ENCODE measurements at places on chromosomes 16 and 17.

DNA sequence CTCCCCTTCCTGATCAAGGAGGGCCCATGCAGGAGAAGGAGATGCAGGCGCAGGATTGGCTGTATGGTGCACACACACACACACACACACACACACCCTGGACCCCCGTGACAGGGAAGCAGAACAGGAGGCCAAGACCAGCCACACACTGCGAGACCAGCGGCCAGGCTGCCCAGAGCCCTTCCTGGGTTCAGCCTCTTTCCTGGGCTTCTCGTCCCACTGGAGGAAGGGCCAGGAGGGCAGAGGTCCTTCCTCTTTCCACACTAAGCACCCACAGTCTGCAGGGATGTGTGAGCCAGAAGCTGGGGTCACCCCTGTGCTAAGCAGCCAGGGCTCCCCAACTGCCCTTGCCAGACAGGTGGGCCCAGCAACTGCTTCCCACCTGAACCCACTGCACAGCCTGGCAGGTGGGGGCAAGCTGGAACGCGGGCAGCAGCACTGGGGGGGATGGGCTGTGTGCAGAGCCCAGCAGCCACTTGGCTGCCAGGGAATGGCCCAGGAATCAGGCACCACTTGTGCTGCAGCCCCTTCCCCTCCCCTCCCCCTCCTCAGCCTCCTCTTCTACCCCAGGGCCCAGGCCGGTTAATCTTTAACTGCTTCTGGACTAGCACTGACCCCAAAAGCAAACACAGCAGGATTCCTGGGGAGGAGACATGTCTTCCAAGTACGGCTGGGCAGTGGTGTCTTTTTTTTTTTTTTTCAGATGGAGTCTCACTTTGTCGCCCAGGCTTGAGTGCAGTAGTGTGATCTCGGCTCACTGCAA, 44.6 kb upstream of the SLC38A10 start:
- DNase-seq: no peak

GRCh38 chr16:14545346-14545884, 84.6 kb downstream of the PARN start:
- DNase-seq: no peak

DNA sequence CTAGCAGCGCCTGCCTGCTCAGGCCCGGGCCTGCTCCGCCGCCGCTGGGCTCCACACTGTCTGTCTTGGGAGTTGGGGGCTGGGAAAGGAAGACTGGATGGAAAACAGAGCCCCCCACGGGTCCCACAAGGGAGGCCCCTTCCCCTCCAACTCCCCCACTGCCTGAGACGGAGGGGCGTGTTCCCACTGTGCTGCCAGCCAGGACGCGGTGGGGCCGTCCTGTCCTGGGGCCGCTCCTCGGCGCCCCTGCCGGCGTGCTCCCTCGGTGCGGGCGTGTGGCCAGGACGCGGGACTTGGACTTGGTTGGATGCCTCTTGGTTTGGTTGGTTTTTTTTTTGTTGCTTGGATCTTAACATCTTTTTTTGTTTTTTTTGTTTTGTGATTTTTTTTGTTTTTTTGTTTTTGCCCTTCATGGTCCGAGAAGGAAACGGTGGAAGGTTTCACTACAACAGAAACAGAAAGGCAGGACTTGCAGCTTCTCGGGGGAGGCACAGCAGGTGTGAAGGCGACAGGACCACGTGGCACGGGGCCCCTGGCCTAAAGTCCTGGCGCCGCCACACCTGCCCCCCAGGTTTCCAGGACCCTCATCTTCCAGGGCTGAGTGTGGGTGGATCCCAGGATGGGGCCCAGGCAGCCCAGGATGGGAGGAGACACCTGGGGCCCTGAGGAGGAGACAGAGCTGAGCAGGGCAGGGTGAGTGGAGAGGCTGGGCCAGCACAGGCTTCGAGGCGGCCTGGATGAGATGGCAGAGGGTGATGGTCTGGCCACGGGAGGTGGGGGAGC, 16.0 kb downstream of the ENGASE start:
- DNase-seq: no peak

DNA sequence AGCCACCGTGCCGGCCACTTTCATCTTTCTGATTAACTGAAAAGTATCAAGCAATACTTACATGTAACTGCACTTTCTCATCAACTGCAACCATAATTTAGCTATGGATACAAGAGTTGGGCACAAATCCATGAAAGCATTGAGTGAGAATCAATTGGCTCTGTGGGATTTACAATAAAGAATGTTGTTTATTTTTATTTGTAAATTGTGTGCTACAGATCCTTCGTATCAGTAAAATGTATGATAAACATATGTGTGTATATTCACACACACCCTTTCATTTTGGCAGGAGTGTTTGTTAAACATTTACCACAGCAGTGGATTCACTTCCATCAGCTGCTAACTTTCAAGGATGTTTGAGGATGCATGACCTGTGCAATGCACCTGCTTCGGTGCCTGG, 411.0 kb downstream of the WWOX start:
- no peak for DNase-seq

DNA sequence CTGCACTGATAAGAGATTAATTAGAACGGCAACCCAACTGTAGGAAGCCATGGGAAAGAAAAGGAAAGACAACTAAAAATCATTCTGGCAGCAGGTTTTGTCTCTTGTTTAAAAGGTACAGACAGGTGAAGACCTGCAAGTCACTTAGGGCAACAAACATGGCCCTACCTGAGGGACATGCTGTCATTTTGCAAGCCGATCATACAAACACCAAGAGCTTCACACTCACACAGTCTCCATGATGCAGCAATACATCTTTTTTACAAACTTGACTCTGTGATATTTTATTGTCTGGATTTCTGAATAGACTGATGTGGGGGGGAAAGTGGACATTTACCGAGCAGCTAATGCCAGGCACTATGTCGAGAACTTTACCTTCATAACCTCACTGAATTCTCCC, 101.8 kb downstream of the PARN start:
- DNase-seq: no peak

DNA sequence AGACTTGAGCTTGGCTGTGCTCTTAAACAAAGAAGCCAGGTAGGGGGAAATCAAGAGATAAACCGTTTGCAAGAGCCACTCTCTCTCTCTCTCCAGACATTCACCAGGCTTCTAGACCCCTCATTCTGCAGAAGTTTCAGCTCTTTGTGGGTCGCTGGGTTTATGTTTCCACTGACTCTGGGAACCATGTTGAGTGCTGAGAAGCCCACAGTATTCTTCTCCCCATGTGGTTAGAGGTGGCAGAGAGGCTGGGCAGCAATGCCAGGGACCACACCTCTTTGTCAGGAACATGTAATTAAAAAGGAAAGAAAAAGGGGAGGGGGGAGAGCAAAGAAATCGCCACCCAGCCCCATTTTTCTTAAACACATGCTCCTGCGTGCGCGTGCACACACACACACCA, 154.8 kb upstream of the SOX9 start:
- no peak for DNase-seq

GRCh38 chr17:4899341-4900230, at the start of gene C17orf107:
Gene C17orf107 (plus strand): TSS chr17:4899536. CDS start chr17:4899763, 227 bp downstream.
- DNase-seq: peak; percentile 95

- no peak for DNase-seq
Observed at GRCh38 chr16:84917492-84917891, 93.8 kb downstream of the ZDHHC7 start.

DNA sequence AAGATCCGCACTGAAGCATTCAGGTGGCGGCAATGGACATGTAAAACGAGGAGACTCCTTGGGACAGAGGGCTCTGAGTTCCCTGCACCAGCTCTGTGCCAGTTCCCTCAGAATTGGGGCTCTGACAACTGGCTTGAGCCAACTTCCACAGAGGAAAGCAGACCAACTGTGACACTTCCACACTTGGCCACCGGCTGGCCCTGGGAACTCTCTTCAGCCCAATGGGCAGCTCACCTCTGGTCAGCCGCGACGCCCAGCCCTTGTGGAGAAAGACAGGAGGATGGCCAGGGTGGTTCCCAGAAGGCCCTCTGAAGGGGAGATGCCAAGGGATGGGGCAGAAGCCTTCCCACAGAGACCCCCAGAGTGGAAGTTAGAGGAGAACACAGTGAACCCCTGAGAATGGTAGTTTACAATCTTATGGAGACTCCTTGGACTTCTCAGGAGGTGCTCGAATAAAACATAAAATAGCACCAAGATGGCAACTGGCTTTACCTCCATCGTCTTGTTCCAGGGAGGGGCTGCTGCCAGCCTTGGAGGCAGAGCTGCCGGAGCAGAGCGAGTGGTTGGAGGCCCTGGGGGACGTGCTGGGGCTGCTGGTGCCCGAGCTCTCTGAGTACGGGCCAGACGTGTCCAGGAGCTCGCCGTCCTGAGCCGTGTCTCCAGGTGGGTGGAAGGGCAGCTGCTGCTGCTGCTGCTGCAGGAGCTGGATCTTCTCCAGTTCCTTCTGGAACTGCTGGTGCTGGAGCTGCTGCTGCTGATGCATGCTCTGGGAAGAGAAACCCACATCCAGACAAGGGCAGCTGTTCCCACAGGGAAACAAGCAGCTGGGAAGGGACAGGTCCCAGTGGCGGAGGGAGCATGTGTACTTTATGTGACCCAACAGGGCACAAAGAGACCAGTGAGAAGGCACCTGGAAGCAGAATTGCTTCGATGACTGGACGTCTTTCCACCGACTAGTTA, 35.0 kb upstream of the ICAM2 start:
- DNase-seq: no peak

GRCh38 chr16:46812781-46813540, 18.0 kb downstream of the C16orf87 start:
- peak; percentile 30 for DNase-seq

- DNase-seq: no peak
Observed at GRCh38 chr16:77759201-77759600, 29.2 kb upstream of the VAT1L start.

Measured in activated naive CD4-positive, alpha-beta T cell treated with anti-CD3 and anti-CD28 coated beads for 36 hours (primary cell).